Stimulated activated CD4-positive, alpha-beta T cell treated with anti-CD3 and anti-CD28 coated beads, Interleukin-4, amount 100 ng/mL, for 24 hours (primary cell): ENCODE measurements at places on chromosomes 6 and 20.
A peak's percentile ranks its signal among the peaks of the same experiment; 100 is the strongest.

- no peak for DNase-seq
Measured at GRCh38 chr6:108944707-108945680, 96.8 kb downstream of the ARMC2 start.

DNA sequence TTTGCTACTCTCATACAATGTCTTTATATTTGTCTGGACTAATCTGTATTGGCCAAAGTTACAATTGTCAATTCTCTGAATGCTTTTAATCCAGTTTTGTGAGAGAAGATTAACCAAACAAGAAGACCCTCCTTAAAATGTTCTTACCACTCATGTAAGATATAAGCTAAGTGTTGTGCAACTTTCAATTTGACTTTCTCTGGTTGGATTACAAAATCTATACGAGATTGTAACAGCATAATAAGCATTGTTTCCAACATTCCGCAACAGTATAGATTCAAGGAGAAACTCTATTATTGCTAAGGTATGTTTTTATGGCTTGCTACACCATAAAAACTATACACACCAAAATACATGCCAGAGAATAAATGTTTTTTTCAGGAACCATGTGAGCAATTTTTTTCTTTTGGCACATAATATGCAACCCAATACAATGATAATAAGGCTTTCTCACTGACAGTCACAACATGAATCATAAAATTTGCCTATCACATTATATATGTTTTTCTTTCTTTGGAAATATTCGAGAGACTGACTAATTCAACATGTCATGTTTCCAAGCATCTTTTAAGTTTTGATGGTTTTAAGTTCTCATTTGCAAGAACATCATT lies 12.2 kb upstream of the TRPC4AP start:
- DNase-seq = no peak

GRCh38 chr6:20647585-20647984 lies 113.3 kb downstream of the CDKAL1 start:
- no peak for DNase-seq

GRCh38 chr6:87103977-87104601 lies 9.2 kb upstream of the CGA start:
- no peak for DNase-seq

GRCh38 chr6:82178759-82179112 lies 68.8 kb downstream of the IBTK start:
- DNase-seq = no peak

DNA sequence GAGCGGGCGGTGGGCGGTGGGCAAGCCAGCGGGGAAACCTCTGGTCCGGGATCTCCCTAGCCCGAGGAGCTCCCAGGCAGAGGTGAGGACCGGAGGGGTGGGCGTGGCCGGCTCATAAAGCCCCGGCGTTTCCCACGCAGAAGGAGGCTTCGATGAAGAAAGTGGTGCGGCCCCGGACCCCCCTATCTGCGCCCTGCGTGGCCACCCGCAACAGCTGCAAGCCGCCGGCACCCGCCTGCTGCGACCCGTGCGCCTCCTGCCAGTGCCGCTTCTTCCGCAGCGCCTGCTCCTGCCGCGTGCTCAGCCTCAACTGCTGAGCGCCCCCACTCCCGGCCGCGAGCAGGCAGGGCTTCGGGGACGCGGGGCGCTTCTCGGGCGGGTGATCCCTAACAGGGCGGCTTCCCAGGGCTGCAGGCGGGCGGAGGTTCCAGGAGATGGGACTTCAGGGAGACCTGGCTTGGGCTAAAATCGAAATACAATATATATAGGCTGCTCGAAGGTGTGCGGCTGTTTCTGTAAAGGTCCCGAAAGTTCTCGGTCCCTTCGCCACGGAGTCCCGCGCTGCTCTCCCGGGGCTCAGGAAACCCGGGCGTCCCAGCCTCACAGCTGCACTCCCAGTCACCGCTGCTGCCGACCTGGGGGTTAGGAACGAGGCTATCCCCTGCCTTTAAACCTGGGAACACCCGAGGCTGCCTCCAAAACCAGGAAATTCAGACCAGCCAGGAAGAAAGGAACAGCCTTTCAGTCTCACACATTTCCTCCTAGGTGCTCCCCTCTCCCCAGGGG lies 27.8 kb downstream of the ASIP start:
- DNase-seq = no peak

- DNase-seq = no peak
Measured at GRCh38 chr20:42376131-42376530, 758.0 kb upstream of the CHD6 start.

DNA sequence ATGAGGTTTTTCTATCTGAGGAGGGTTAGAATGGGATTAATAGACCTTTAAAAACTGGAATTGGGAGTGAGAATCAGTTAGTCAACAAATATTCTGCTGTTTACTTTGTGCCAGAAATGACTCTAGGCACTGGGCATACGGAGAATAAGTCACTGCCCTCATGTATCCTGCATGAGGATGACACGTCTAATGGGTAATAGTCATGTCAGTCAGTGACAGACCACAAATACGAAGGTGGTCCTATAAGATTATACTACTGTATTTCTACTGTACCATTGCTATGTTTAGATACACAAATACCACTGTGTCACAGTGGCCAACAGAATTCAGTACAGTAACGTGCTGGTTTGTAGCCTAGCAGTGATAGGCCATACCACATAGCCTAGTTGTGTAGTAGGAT lies 30.7 kb downstream of the ZFAND3 start:
- DNase-seq = no peak

DNA sequence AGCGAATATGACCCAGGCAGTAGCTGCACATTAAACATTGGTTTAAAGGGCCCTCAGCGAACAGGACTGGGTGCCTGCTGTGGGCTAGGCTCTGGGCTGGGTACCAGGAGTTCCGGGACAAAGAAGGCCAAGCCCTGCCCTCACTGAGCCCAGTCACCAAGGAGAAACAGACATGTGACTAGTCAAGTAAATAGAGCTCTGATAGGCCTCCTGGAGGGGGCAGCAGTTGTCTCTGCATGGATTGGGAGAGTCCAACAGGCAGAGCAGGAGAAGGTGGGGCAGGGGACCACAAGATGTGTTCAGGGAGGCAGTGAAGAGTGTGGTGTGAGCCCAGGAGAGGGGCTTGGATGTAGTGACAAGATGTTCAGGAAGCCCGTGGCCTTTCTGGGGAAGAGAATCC lies 3.1 kb downstream of the HM13 start:
- DNase-seq = no peak

DNA sequence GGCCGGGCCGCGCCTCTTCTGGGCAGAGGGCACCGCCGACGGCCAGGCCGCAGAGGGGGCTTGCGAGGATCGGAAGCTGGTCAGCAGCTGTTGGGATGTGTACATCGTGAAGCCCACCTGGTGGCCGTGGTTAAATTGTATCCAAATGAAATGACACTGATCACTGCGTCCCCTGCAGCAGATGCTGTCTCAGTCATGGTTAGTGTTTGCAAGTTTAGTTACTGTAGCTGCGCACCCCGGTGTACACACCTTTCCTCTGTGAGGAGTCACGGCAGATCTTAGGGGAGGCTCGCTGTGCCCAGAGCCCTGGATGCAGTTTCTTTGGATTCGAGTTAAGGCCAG lies 653 bp downstream of the NAA20 start:
- DNase-seq = peak; percentile 19

DNA sequence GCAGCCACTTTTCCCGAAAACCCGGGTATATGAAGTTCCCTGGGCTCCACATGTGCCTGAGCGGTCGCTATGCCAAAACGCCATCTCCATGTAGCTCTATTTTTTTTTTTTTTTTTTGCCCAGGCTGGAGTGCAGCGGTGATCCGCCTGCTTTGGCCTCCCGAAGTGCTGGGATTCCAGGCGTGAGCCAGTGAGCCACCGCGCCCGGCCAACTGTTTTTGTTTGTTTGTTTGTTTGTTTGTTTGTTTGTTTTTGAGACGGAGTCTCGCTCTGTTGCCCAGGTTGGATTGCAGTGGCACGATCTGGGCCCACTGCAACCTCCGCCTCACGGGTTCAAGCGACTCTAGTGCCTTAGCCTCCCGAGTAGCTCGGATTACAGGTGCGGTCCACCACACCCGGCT lies 237.5 kb upstream of the IRAK1BP1 start:
- DNase-seq = no peak

DNA sequence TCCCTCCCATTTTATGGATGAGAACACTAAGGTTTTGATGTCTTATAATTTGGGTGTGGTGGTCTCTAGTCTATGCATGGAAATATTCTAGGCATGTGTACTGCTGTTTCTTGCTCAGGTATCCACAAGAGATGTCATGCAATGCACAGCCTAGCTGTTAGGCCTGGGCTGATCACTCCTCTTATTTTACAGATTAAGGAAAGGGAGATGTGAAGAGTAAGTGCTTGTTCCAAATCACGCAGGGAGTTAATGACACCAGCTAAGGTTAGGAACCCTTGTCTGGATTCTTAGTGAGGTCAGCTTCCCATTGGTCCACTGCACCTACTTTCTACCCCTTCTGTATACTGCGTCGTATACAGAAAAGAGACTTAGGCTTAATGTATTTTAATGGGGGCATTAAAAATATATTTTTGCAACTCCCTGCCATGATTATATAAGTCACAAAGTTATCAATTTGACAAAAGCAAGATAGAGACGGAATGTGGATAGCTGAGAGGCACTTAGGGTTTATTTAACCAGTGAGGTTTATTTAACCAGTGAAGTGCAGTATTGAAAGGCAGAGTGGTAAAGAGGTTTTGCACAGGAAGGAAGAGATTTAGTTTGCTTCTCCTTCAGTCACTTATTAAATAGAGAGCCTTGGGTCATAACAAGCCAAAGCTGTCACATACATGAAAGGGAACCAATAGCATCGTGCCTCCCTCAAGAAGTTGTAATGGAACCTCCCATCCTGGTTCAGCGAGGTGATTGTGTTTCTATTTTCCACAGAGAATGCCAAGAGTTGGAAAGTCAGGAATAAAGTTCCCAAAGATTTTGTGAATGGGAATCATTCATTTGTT lies 95.0 kb upstream of the FAM184A start:
- no peak for DNase-seq

DNA sequence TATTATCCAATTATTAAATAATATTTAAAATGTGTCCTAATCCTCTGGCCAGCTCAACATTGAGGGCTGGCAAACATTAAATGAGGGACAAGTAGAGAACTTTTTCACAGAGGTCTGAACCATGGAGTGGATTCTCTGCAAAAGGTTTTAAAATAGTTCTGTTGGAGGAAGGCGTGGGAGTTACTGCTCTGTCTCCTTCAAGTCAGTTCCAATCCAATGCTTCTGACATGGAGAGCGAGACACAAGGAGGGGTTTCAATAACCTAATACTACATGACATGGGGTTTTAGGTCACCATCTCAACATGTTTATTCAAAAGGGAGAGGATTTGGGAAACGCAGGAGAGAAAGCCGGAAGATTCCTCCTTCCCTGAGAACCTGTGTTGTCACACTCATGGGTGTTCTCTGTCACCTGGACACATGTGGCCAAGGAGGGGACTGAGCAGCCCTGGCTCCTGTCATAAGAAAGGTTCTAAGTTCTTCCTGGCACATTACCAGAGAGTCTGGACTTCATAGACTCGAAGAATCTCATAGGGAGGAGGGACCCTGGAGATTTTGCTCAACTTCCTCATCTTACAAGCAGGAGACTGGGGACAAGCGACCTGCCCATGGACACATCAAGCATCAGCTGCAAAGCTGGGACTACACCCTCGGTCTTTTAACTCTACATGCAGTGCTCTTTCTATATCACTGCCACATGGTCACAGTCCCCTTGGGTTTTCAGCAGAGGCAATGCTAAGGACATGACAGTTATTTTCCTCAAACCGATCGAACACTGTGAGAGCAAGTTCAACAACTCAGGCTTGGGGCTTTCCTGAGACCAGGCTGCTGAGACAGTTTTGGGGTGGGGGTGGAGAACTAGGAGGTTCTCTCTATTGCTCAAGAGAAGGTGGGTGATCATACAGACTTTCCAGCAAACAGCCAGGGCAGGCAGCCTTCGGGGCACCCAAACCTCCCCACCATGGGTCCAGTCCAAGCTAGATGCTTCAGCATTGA lies 38.6 kb downstream of the PRDM1 start:
- DNase-seq = no peak

- DNase-seq = no peak
Measured at GRCh38 chr20:45972500-45973183, 639 bp upstream of the ZNF335 start.

DNA sequence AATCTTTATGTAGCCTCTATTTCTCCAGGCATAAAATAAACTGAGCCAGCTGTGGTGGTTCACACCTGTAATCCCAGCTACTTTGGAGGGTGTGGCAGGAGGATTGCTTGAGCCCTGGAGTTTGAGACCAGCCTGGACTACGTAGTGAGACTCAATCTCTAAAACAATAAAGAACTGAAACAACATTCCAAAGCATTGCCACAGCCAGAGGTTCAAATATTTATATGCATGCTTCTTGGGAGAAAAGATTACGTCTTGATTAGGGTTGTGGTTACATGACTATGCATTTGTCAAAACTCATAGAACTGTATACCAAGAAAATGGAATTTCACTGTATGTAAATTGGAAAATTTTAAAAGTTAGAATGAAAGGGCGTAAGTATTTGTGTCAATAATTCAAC lies 27.7 kb upstream of the PAX1 start:
- no peak for DNase-seq

GRCh38 chr6:88380083-88380482 lies 213.9 kb upstream of the CNR1 start:
- no peak for DNase-seq

DNA sequence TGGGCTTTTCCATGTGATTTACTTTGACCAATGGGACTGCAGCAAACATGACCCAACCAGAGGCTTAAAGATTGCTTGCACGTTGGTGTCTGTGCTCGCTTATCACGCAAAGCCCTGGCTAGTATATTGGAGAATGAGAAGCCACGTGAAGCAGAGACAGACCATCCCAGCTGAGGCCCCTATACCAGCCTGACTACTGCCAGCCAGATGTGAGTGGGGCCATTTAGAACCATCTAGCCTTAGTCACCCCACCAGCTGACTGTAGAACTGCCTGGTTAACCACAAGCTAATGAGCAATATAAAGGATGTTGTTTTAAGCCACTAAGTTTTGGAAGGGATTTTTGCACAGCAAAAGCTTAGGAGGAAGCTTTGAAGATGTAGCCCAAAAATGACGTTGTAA lies 74.5 kb downstream of the MACROD2 start:
- DNase-seq = no peak

GRCh38 chr6:89989742-89990141 lies 95.5 kb downstream of the GJA10 start:
- DNase-seq = no peak
